ENCODE measurements at places on chromosomes 5 and 9.

GRCh38 chr5:111945535-111945934 is 188.5 kb upstream of the NREP start:
- no peak for DNase-seq

DNA sequence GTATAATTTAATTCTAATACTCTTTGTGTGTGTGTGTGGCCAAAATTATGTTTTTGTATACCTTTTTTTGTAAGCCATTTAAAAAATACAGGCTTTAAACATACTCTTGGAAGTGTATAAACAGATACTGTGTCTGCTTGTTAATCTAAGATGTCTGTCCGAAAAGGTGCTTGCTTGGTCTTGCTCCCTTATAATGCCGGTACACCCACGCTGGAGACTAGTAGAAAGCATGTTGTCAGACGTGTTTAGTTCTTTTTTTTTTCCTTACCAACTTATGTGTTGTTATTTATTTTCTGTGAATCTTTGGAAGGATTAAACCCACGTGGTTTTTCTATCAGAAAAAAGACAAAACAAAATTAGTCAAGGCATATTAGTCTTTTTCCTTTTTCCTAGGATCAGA is 9.5 kb downstream of the GAPVD1 start:
- no peak for DNase-seq

- no peak for DNase-seq
Observed at GRCh38 chr5:150301170-150301505, 1.6 kb downstream of the ARSI start.

DNA sequence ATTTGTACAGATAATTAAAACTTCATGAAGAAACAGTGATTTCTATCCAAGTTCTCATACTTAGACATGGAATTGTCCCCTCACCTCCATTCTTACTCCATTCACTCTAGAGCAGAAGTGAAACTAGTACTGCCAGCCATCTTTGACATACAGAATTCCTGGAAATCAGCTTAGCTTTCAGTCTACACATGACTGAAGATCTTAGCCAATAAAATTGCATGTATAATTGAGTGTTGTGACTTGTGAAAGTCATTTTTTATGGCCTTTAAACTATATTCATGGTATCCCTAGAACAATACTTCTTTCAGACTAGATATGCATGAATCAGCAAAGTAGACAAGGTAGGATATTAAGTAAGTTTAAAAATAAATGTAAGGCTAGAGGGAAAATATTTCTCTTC is 705.2 kb upstream of the ZNF608 start:
- DNase-seq, result no peak

DNA sequence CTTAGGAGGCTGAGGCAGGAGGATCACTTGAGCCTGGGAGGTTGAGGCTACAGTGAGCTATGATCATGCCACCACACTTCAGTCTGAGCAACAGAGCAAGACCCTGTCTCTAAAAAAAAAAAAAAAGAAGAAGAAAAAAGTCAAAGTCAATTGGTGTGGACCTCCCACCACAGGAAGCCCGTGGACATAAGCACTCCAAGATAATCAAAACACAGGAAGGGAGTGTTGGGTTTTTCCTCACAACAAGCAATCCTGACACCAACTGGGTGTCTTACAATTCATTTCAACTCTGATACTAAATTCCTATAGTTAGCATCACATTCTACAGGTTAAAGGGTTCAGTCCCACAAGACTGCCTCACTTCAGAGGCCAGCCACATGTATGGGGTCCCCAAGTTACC is 70.7 kb downstream of the PDE6A start:
- no peak for DNase-seq

- peak; percentile 39 for DNase-seq
Observed at GRCh38 chr5:179620703-179621350, 2.6 kb downstream of the HNRNPH1 start.

GRCh38 chr5:139982157-139982974 is 60.7 kb downstream of the NRG2 start:
- DNase-seq, result no peak

DNA sequence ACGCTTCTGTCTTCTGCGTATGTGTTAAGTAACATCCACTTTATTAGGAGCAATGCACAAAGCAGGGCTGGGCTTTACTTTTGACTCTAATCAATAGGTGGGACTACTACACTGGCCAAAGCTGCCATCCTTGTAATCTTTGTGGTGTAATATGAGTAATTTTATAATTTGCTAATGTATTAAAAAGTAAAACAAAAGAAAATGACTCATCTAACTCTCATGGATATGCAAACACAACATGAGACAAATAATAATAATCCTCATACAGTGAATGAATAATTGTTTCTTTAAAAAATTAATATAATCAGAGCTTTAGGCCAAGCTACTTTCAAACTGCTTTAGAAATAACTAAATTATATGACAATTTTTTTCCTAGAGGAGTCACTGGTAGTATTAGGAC is 90.7 kb downstream of the NR3C1 start:
- no peak for DNase-seq

- no peak for DNase-seq
Observed at GRCh38 chr5:113278976-113279375, 155.8 kb downstream of the TSSK1B start.

GRCh38 chr9:33737811-33738606 is 57.4 kb upstream of the PRSS3 start:
- DNase-seq, result peak; percentile 76

DNA sequence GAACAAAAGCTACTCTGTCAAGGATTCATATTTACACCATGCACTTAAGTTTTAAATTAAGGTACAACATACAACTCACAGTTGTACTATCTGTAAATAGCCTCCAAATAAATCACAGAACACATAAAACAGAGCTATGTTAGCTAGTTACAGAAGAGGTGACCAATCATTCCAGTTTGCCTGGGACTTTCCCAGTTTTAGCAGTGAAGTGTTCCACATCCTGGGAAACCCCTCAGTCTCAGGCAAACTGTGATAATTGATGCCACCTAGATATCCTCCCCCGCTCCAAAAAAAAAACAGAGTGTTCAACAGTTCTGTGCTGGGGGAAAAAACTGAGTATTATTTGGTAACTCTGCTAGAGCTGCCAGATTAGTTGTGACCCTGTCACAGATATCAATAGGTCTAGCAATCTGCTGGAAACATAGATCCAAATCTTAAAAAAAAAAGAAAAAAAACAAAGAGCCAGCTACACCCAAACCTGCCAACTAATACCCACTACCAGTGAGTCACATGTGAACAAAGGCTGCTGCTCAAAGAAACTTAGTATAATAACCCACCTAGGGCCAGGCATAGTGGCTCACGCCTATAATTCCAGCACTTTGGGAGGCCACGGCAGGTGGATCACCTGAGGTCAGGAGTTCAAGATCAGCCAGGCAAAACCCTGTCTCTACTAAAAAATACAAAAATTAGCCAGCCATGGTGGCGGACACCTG is 5.7 kb downstream of the TBCA start:
- peak; percentile 9 for DNase-seq

- no peak for DNase-seq
Observed at GRCh38 chr9:99336005-99336404, 113.9 kb downstream of the SEC61B start.

GRCh38 chr5:87103616-87104287 is 163.9 kb upstream of the RASA1 start:
- no peak for DNase-seq

GRCh38 chr5:93406971-93407401 is 174.0 kb downstream of the NR2F1-AS1 start:
- no peak for DNase-seq

DNA sequence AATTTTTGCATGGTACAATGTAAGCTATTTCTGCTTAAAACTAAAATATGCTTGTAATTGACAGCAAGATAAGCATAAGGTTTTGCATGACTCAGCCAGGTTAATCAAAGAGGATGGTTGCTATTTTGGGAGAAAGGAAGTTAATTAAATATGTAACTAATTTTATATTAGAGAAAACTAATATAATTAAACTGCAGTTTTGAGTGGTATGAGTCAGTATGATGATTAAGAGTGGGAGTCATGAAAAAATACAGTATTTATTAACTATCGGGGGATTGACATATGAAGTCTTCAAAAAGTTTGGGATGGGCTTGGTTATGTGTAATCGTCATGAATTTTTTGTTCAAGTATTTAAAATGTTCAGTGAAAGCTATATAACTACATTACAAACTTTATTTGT is 54.0 kb upstream of the CDK20 start:
- DNase-seq, result no peak

DNA sequence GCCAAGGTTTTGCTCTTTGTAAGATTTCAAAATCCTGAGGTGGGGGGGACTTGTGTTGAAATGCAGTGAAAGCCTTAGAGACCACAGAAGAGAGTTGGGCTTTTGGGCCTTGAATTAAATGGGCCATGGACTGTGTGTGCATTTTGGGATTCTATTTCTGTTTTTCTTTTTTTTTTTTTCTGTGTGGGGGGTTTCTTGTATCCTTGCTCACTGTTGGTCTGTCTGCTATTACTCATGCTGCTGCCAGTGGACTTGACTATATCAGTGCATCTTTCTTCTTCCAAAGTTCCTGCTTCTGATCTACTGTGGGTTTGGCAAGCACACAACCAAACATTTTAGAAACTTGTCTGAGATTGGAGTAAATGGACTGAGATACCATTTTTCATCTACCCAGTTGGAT is 344.9 kb downstream of the ARL15 start:
- DNase-seq, result no peak

DNA sequence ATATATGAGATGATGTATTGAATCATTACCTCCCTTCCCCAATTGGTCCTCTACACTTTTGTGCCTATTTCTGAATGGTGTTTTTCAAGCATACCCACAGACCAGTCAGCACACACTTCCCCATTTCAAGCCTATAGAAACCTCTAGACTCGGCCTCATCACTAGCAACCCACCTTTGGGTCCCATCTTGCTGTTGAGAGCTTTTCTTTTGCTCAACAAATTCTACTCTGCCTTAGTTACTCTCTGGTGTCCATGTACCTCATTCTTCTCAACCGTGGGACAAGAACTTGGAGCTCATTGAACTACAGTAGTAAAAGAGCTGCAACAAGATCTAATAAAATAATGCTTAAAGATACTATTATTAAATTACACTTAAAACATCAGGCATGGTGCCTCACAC is 49.0 kb upstream of the KDM4C start:
- no peak for DNase-seq
